GOT3 (cell line): ENCODE measurements at places on chromosomes 2 and 18.

- no peak for DNase-seq
Observed at GRCh38 chr2:158179660-158180059, 78.0 kb downstream of the UPP2 start.

GRCh38 chr2:25284756-25285155, 57.0 kb downstream of the DNMT3A start:
- no peak for DNase-seq

DNA sequence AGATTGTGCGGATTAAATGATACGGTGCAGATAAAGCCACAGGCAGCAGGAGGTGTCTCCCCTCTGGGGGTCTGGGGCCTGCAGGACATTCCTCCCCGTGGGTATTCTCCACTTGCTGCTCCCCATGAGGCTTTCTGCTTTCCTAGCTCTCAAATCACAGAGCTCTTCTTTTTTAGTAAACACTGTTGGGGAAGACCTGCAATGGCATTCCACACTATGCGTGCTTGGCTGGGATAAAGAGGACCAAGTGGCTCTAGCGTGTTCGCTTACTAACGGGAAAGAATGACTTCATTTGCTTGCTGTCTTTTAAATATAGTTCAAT, 146.5 kb downstream of the DDX1 start:
- no peak for DNase-seq

GRCh38 chr2:20513946-20514345, 67.1 kb downstream of the RHOB start:
- no peak for DNase-seq

DNA sequence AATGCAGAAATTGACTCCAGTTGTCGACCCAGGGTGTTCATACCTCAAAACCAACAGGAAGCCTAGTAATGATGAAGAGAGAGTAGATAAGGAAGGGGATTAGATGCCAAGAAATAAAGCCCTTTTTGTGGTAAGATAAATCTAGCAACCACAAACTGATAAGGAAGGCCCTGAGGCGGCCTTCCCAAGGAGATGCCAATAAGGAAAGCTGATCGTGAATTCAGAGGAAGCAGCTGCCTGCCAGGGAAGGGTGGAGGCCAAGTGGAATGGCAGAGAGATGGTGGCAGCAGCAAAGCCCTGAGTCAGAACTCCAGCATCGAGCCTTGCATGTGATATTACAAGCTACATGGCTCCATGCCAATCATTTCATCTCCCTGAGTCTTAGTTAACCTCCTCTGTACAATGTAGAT, 126.3 kb downstream of the IRS1 start:
- DNase-seq, result no peak

DNA sequence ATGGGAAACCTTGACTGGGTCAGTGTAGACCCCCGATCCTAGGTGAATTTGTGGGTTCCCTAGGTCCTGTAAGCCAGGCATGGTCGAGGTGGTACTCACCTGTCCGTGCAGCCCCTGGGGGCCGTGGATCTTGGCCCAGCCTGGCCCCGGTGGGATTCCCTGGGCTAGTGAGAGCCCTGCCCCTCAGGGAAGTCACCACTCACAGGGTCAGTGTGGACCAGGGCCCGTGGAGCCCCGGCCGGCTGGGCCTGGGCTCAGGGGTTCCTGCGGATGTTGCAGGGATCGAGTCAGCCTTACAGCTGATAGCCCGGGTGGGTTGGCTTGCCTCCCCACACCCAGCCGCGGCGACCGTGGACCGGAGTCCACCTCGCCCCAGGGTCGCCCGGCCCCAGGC, 528 bp downstream of the ATG9A start:
- DNase-seq, result no peak

DNA sequence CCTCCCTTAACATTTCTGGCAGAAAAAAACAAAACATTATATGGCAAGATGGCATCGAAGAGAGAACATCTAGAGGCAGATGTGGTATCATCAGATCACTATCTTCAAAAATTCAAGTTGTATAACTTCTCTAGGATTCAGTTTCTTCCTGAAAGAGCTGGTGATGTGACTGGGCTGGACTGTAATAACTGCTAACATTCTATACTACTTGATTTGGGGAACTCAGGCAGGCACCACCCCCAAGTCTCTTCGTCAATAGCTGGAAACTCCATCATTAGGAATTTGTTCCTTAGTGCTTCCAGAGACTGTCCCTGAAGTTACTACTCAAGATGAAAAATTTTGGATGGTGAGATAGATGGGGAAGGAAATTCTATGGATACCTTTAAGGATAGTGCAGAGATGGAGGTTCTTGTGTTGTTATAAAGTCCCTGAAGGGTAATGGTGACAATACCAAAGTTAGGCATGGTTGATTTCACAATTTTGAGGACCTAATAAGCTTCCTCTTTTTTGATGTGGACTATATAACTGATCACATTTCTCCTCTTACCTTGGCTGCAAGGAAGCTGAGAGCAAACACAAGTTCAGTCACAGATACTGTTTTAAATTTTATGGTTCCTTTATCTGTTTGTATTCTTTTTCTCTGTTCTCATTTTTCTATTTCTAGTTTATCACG, 59.1 kb upstream of the PGAP1 start:
- DNase-seq, result no peak

GRCh38 chr18:29560270-29560669, 1383.3 kb upstream of the CDH2 start:
- DNase-seq, result no peak

DNA sequence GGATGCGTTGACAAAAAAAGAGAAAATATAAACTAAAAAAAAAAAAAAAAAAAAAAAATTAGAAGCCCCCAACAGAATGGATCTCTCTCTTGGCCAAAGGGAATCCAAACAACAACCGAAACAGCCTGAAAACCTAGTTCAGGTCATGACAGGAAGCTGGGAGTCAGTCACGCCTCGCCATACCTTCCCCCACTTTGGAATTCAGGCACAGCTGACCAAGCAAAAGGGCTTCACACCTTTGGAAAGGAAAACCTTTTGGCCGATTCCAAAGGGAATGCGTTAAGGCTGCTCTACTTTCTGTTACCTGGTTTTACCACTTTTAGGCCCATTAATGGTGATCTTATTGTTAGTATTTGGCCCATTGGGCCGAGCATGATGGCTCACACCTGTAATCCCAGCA, 17.9 kb upstream of the RMC1 start:
- no peak for DNase-seq

GRCh38 chr2:231373786-231374349, 21.6 kb upstream of the B3GNT7 start:
- DNase-seq, result no peak

DNA sequence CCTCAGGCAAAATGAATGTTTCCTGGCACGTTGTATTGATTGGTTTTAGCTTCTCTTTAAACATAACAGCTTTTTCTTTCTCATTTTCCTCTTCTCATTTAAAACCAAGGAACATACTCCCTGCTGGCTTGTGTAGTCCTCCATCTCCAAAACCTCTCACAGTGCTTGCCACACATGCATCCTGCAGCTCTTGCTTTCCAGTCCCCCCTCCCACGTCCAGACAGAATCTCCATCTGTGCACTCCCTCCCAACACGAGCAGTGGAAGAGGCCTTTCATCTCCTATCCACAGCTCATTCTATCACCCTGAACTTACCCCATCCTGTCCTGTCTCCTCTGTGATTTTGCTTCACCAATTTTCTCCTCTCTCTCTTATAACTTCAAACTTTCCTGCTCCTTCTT, 99.6 kb upstream of the THSD7B start:
- DNase-seq, result no peak

DNA sequence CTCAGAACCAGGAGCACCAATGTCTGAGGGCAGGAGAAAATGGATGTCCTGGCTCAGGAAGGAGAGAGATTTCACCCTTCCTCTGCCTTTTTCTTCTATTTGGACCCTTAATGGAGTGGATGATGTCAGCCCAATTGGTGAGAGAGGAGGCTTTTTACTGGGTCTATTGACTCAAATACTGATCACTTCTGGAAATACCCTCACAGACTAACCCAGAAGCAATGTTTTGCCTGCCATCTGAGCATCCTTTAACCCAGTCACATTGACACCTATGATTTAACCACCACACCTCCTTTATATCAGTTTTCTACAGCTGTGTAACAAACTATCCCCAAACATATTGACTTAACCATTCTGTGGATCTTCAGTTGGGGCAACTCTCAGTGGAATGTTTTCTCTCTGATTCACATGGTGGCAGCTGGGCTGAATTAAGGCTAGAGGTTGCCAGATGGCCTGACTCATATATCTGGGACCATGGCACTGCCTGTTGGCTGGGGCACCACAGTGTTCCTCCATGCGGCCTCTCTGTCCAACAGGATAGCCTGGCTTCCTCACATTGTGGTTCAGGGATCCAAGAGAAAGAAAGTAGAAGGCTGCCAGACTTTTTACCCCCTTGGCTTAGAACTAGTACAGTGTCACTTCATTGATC, 18.2 kb upstream of the MBOAT2 start:
- DNase-seq, result no peak

DNA sequence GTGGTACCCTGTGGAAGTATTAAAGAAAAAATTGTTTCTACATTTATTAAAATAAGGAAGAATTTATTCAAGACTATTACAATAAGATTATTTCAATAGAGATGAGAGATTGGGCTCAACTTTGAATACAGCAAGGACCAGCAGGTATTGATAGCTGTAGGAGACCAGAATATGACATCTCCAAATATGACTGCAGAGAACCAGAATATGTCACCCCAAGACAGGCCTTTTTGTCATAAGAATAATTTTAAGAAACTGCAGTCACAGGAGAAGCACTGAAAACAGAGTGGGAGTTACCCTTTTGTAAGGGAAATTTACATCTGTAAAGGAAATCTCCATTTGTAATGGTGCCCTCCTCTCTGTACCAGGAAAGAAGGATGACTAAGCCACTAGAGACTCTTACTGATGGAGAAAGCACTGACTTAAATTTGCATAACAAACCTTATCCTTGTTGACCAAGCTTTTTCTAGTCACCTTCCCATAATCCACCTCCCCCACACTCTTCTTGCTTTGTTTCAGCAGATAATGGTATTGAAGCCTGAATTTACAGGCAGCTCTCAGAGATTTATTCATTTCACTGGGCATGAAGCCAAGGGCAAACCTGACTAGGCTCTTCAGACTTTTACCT, 145.1 kb upstream of the RMP24 start:
- no peak for DNase-seq

GRCh38 chr18:23228102-23229061, 93.1 kb downstream of the CABLES1 start:
- no peak for DNase-seq

GRCh38 chr18:22829781-22830180, 103.3 kb upstream of the RBBP8 start:
- no peak for DNase-seq
